M059J (cell line): ENCODE measurements at places on chromosomes 6 and 20.

DNA sequence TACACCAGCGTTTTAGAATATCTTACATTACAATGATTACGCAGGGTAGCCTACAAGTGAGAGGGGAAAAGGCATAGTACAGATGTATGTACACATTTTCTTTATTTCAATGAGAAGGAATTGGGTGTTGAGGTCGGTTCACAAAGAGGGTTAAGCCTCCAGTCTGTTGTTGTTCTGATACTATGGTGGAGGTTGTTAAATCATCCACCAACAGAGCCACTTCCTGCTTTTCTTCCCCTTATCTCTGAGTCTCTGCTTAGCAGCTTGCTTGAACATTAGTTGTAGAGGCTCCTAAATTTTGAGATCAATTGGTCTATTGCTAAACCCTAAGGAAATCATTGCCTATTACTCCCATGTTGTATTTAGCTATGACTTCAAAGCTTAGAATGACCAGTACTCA is 7.3 kb downstream of the RGS17 start:
- no peak for DNase-seq

DNA sequence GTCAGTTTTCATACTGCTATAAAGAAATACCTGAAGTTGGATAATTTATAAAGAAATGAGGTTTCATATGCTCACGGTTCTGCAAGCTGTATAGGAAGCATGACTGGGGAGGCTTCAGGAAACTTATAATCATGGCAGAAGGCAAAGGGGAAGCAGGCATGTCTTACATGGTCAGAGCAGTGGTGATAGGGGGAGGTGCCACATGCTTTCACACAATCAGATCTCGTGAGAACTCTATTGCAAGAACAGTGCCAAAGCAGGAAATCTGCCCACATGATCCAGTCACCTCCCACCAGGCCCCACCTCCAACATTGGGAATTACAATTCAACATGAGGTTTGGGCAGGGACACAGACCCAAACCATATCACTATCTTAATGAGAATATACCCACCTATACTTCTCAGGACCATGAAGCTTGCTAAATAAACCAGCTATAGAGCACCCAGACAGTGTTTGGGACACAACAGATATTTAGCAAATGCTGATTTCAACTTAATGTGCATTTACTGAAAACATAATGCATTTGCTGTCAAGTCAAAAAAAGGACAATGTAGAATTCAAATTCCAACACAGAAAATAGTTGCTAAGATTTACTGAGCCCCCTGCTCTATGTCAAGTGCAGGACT is 63.8 kb downstream of the TNFRSF21 start:
- peak; percentile 17 for DNase-seq

DNA sequence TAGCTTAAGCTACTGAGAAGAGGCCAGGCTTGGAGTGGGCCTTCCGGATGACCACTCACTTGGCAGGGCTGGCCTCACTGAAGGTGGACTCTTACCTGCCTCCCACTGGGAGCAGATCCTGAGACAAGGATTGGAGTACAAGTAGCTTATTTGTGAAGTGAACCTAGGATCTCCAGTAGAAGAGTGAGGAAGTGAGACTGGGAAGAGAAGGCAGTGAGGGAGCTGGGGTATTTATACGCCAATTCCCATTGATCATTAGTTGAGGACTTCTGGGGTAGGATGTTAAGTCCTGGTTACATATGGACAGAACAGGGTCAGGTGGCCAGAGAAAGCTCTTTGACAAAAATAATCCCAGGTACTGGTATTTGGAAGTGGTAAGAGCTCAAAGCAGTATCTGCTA is 32.3 kb upstream of the RNF24 start:
- no peak for DNase-seq

DNA sequence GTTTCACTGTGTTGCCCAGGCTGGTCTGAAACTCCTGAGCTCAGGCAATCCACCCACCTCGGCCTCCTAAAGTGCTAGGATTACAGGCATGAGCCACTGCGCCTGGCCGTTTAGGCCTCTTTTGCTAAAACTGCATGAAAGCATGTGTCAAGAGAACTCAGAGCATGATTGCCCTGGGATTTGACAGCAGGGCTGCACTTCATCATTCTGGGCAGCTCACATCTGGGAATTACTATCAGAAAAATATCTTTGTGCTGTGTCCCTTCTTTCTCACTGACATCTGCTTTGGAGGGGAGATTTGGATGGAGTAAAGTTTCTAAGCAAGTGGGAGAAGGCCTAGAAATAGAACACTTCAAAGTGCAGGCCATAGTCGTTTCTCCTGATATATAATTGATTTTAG is 59.6 kb upstream of the EIF2S2 start:
- no peak for DNase-seq

GRCh38 chr6:74073429-74073828 is 377.4 kb downstream of the CD109 start:
- peak; percentile 87 for DNase-seq

- DNase-seq = no peak
Observed at GRCh38 chr6:119540417-119540816, 190.9 kb upstream of the MAN1A1 start.

GRCh38 chr6:14767226-14767625 is 478.6 kb upstream of the JARID2 start:
- no peak for DNase-seq

DNA sequence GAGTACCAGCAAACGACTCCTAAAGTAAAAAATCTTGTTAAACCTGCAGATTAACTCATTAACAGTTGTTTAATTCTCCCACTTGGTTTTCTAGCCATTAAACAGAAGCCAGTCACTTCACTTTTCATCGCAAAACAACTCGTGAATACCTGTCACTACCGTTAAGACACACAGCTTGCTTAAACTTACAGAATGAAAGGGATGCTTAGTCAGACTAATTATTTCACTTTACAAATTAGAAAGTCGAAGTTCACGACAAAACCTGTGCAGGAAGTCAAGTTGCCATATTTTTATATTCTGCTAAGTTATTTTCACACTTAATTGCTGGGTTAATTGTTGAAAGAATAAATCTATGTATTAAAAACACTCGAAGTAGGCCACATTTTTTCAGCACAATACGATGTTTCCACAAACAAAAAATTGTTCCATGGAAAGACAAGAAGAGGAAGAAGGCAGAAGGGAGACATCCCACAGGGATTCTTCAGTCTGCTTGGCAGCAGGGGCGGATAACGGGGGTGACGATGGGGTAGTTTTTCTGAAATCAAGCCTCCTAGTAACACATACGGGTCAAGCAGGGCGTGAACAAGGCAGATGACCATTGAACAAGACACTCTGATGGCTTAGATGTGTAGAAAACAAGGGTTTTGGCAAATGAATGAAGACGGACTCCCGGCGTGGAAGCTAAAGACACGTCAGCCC is 933 bp downstream of the SSR1 start:
- peak; percentile 28 for DNase-seq

- DNase-seq = no peak
Observed at GRCh38 chr20:23574977-23575376, 6.7 kb upstream of the CST9L start.

- DNase-seq = peak; percentile 6
Observed at GRCh38 chr6:20058912-20059311, 153.4 kb downstream of the MBOAT1 start.

DNA sequence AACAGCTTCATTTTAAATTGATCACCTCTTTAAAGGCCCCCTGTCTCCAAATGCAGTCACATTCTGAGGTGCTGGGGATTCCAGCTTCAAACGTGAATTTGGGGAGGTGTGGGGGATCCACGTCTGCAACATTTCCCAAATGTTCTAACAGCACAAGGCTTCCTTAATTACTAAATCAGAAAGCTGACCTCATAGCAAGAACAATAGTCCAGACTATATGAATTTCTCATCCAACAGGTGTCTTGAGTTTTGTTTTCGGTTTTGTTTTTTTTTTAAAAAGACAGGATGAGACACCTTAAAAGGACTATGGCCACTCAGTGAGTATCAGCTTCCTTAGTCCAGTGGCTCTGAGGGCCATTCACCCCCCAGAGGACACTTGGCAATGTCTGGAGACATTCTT is 11.5 kb downstream of the ATP9A start:
- DNase-seq = no peak

- no peak for DNase-seq
Observed at GRCh38 chr6:54103497-54103896, 7.7 kb upstream of the MLIP start.

- no peak for DNase-seq
Observed at GRCh38 chr6:164022632-164023031, 608.1 kb downstream of the QKI start.

DNA sequence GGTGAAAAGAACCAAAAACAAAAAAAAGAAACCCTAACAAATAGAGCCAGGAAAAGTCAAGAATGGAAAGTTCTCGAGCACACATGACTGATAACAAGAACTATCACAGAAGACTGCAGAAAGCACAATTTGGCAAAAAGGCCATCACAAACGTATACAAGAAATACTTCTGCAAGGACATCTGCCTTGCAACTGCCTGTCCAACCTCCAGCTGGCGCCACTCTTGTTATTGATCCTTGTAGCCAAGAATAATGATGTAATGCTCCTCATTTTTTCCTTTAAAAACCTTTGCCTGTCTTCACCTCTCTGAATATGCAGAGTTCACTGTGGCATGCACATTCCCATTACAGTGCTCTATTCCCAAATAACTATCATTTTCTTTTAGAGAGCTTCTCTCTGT is 87.9 kb upstream of the BMP5 start:
- DNase-seq = no peak

- no peak for DNase-seq
Observed at GRCh38 chr20:61739086-61739831, 326.4 kb downstream of the TAF4 start.

DNA sequence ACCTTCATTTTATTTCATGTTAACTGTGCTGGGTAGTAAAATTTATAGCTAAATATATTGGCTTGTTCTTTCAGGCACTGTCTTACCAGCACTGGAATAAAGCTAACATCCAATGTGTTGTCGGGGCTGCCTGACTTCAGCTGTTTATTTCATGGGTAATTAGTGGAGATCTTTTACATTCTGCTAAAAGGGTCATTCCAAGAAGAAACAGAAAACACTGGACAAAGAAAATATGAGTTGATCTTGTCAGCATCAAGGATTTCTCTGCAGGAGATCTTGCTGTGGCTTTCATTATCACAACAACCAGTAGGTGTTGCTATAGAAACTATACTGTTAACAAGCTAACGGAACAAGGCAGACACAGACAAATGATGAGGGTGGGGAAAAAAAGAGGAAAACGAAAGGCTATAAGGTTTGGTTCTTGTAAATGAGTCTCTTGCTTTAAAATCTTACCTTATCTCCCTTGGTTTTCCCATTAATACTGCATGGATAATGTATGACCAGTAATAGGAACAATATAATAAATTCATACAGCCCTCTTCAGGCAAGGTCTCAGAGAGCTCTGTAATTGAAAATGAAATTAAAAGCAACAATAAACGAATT is 206.8 kb downstream of the SIM1 start:
- peak; percentile 92 for DNase-seq

DNA sequence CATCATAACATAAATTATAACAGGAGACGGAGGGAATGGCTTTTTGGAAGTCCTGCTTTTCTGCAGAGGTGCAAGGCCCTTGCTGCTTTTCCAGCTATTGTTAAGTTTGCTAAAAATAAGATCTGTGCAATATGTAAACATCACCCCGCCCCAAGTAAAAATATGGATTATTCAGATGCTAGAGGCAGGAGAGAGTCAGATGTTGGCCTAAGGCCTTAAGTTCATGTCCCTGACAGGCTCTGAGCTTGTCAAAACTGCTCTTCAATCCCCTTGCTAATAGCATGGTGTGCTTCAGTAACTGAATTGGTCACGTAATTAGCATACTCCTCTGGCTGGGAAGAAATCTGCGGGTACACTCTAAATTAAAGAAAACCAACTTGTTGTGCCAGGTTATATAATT is 147.5 kb downstream of the BMP2 start:
- no peak for DNase-seq

DNA sequence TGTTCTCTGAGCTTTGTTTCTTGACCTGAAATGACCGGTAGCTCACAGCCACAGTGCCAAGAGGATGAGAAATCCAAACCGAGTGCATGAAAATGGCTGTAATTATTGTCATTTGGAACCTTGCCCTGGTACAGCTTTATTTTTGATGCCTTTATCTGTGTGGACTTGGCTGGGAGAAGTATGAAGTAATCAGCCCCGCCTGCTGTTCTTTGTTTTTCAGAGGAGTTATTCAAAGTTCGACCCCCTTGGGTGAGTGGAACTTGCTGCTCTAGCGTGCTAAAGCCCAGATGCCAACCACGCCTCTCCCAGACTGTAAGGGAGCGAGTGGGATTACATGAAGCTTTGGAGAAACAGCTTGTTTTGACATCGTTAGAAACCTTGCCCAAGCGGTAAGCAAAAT is 48.3 kb downstream of the ECT2L start:
- peak; percentile 17 for DNase-seq

- DNase-seq = no peak
Observed at GRCh38 chr6:158242071-158242606, 70.1 kb upstream of the TULP4 start.

DNA sequence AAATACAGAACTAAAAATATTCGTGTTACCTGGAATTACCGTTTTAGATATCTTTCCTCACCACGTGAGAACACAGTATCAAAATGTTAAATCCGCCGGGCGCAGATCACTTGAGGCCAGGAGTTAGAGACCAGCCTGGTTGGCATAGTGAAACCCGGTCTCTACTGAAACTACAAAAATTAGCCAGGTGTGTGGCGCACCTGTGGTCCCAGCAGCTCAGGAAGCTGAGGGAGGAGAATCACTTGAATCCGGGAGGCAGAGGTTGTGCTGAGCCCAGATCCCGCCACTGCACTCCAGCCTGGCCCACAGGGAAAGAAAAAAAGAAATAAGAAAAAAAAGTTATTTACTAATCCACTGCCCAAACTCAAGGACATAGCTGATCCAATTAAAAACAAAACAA is 4.8 kb upstream of the DDX43 start:
- DNase-seq = no peak

DNA sequence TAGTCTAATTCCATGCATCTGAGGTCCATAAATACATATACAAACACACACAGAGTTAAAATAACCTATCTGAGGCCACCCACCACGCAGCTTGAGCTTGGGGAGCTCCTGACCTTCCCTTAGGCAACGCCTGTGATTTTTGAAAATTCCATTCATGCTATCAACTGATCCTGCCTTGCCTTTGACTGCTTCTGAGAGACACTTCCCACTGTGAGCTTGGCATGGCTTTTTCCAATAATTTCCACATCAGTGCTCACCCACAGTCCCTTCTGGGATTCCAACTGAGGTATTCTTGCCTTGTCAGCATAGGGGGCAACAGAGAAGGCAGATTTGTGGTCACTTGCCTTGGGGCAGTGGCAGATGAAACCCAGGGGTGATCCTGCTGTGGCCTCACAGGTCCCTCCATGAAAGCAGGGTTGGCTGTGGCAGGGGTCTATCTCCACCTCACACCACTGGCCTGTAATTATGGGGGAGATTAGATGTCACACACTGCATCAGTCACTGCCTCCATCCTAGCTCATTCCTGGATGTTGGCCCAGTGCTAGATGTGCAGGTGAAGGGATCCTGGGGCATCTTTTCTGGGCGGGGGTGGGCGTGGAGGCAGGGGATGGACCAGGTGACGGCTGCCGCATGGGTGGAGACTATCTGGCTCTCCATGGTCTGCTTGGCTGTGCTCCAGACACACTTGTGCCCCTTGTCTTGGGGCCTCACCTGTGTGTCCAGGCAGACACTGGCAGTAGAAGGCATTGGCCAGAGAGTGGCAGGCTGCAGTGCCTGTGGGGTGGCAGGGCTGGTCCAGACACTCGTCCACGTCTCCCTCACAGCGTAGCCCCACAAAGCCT is 11.2 kb upstream of the GPSM3 start:
- DNase-seq = no peak
